ENCODE measurements at places on chromosomes 2 and 18. TPM values are rescaled to one million over a fixed set of nuclear protein-coding genes. Genes with fewer than 3 reads are reported as not detected.

Gene NLRC4
- total RNA-seq: not detected

Gene FAM168B
- 94.9 TPM for total RNA-seq

Gene TRPM8
- total RNA-seq: 0.15 TPM

Gene ANKRD30B
- total RNA-seq: not detected

DNA sequence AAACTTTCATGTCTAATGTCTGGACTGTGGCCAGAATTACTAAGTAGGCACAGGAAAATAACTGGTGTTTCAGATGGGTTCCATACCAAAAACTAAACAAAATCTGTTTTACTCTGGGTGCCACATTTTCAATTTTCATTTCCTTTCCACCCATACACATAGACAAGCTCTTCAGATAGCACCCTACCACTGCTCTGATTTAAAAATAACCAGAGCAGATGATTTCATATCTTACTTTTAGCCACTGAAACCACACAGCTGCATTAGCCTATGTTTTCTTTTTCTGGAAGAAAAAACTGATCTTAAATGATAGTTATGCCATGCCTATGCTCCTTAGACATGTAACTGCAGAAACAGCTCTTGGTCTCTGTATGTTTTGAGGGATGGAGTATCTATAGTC lies 647.6 kb downstream of the CPS1 start:
- H3K4me3 ChIP-seq: no peak overlapping the region
- no peaks in the 10 kb centered on the region for H3K27me3 ChIP-seq
- H3K27ac ChIP-seq: no peak overlapping the region
- no peaks in the 10 kb centered on the region for H3K36me3 ChIP-seq
- peaks cover 10% of the 10 kb centered on the region for H3K4me1 ChIP-seq
- no peak for DNase-seq

GRCh38 chr2:240223631-240224030 lies 83.2 kb upstream of the OTOS start:
- H3K4me1 ChIP-seq: peaks cover 22% of the 10 kb centered on the region
- no peak overlapping the region for H3K4me3 ChIP-seq
- no peak for DNase-seq
- H3K27ac ChIP-seq: no peak overlapping the region
- H3K27me3 ChIP-seq: peaks cover 7% of the 10 kb centered on the region

DNA sequence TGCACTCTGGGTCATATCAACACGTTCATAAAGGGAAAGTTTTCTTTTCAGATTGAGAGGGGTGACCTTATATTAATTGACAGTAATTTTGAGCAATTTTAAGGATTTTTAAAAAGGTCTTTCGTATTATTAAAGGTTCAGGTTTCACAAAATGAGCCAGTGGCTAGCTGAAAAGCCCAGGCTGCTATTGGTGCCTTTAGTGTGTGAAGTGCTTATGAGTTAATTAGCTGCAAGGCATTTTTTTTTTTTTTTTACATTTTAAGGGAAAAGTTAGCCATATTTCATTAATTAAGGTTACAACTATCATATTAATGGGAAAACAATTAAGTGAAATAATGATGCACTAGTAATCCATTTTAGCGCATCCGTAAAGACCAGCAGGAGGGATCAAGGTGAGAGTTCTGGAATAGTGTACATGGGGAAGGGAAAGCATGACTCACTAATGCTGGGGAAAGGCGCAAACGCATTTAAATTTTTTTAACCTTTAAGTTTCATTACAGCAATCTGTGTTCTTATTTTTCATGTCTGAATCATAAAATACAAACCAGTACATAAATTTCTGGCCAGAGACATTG lies 200.0 kb downstream of the ZNF407 start:
- H3K36me3 ChIP-seq: peaks cover 3% of the 10 kb centered on the region
- H3K27me3 ChIP-seq: no peaks in the 10 kb centered on the region
- peaks cover 32% of the 10 kb centered on the region for H3K4me1 ChIP-seq
- no peak overlapping the region for H3K4me3 ChIP-seq
- no peak for DNase-seq

- H3K27ac ChIP-seq: no peak overlapping the region
- DNase-seq: no peak
- peaks cover 9% of the 10 kb centered on the region for H3K4me1 ChIP-seq
- H3K36me3 ChIP-seq: no peaks in the 10 kb centered on the region
- no peak overlapping the region for H3K4me3 ChIP-seq
- no peaks in the 10 kb centered on the region for H3K27me3 ChIP-seq
Observed at GRCh38 chr2:42513252-42513918, 19.6 kb upstream of the KCNG3 start.

DNA sequence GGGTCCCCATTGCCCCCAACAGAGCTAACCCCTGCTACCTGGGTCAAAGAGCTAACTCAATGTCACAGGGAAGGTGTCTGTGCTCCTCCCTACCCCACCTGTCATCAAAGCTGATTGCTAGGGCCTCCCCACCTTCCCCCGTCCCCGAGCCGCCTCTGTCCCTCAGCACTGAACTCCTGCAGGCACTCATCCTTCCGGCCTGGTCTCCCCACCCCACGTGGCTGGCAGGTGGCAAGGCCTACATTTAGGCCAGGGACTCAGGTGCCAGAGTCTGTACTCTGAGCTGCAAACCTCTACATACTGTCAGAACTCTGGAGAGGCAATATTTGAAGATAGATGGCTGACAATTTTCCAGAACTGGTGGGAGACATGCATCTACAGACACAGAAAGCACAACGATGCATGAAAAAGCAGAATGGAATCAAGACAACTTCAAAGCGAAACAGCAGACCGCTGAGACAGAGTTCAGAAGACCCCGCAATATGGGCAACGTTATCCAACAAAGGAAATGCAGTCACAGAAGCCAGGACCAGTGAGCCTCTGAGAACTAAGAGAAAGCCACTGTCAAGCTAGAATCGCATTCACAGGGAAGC lies 195.8 kb downstream of the HDAC4 start:
- peaks cover 2% of the 10 kb centered on the region for H3K36me3 ChIP-seq
- H3K27me3 ChIP-seq: no peaks in the 10 kb centered on the region
- peak; percentile 54 for DNase-seq

DNA sequence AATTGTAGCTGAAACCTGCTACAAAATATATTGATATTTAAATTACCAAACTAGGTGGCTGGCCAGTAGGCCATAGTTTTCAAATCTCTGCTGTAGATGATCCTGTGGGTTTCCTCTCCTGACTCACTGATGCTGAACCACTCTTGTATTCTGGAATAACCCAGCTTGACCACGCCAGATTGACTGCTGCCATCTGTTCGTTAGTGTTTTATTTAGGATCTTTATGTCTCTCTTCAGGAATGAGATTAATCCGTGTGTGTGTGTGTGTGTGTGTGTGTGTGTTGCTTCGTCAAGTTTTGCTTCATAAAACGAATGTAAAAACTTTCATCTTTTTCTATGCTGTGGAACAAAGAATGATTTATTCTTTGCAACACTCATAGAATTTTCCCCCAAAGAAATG lies 187.1 kb downstream of the DYSF start:
- H3K4me3 ChIP-seq: no peak overlapping the region
- H3K4me1 ChIP-seq: peaks cover 8% of the 10 kb centered on the region
- H3K27me3 ChIP-seq: no peaks in the 10 kb centered on the region
- no peak overlapping the region for H3K27ac ChIP-seq
- DNase-seq: no peak

- peak overlapping the region; percentile 97 for H3K27ac ChIP-seq
- no peaks in the 10 kb centered on the region for H3K36me3 ChIP-seq
- no peak for DNase-seq
Observed at GRCh38 chr2:109613081-109613921, 465 bp downstream of the SEPTIN10 start.

GRCh38 chr18:63590373-63590772 lies 3.2 kb downstream of the SERPINB13 start:
- no peak overlapping the region for H3K4me3 ChIP-seq
- no peak overlapping the region for H3K27ac ChIP-seq
- H3K27me3 ChIP-seq: peaks cover 22% of the 10 kb centered on the region
- peaks cover 2% of the 10 kb centered on the region for H3K36me3 ChIP-seq

DNA sequence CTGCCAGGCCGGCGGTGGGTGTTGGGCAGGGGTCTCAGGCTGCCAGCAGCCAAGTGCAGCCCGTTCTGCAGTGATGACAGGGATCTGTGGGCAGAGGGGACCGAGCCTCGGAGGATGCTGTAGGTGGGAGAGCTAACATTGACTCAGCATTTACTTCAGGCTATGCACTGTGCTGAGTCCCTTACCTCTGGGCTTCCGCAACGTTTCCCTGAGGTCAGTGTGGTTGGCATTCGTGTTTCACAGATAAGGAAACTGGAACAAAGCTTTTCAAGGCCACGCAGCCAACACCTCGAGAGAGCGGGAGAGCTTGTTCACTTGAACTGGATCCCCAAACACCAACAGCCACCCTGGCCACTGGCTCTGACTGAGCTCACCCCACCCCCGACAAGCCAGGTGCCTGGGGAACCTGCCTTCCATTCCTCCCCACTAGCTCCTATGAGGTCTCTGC lies 839 bp upstream of the GPR148 start:
- peaks cover 2% of the 10 kb centered on the region for H3K27me3 ChIP-seq
- peak overlapping the region; percentile 72 for H3K4me3 ChIP-seq
- DNase-seq: no peak
- H3K27ac ChIP-seq: peak overlapping the region; percentile 23
- no peaks in the 10 kb centered on the region for H3K36me3 ChIP-seq
- peaks cover 6% of the 10 kb centered on the region for H3K4me1 ChIP-seq

DNA sequence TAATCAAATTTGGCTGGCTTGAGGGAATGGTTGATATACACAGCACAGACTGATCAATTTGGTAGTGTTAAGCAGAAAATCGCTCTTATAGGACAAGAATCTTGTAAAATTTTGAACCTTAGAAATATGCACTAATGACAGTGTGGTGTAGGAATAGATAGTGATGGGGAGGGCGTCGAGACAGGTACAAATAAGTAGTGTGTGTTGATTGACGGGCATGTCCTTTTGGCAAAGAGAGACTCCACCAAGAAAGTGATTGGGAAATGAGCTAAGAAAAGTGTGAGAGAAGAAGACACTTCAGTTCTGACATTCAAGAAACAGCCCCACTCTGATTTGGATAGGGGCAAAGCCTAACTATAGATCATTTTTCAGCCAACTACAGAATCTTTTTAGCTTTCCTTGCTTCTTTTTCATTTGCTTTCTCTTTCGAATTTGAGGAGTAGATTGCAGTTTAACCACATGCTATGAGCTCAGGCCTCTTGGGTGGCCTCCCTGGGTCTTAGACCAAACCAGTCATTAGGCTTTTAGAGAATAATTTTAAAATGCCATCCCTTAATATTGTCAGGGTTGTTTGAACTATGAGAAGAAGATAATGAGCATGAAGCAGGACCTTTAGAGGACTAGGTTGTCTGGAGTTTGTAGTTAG lies 127.1 kb downstream of the CERS6 start:
- peaks cover 30% of the 10 kb centered on the region for H3K4me1 ChIP-seq
- peaks cover 1% of the 10 kb centered on the region for H3K36me3 ChIP-seq
- no peaks in the 10 kb centered on the region for H3K27me3 ChIP-seq
- DNase-seq: no peak
- H3K4me3 ChIP-seq: no peak overlapping the region

- DNase-seq: no peak
- H3K4me3 ChIP-seq: no peak overlapping the region
- no peak overlapping the region for H3K27ac ChIP-seq
Observed at GRCh38 chr18:58400331-58400870, 228.5 kb downstream of the ALPK2 start.

All from chondrocyte (in vitro differentiated cells).